ENCODE measurements at places on chromosomes 16 and 17.

DNA sequence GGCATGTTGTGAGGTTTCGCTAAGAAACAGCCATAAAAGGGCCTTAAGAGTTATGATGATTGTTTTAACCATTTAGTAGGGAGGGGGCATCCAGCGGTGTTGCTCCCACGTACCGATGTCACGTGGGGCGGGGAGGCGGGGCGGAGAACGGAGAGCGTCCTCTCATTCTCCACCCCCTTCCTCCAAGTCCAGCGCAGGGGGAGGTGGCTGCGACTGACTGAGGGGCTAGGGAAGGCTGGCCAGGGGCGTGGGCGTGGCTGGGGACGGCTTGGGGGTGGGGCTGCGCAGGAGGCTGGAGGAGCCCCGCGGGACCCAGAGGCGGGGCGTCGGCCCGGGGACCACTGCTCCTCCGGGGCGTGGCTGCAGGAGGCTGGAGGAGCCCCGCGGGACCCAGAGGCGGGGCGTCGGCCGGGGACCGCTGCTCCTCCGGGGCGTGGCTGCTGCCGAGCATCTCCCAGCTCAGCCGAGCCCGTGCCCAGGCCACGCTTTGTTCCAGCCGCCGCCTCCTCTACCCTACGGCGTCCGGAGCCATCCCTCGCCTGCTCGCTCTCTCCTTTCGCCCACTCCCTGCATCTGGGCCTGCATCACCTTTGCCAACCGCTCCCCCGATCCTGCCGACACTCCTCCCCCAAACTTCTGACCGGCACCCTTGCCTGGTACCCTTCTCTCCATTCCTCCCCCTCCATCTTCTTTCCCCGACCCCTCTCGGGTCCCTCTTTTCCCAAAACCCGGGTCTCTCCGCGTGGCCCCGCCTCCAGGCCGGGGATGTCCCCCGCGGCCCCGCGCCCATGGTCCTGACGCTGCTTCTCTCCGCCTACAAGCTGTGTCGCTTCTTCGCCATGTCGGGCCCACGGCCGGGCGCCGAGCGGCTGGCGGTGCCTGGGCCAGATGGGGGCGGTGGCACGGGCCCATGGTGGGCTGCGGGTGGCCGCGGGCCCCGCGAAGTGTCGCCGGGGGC lies at the start of gene SARM1:
Gene SARM1 (plus strand): TSS at position 450 of the 958 bp plus-strand sequence. CDS start 339 bp downstream, at position 789.
- peak; percentile 91 for DNase-seq

GRCh38 chr17:79997011-79997660 lies 38.5 kb downstream of the TBC1D16 start:
- peak; percentile 94 for DNase-seq

- DNase-seq: no peak
These were observed 12.3 kb downstream of the MEIOB start for GRCh38 chr16:1859650-1860049.

GRCh38 chr16:31074814-31075183 lies 577 bp downstream of the ZNF646 start:
- no peak for DNase-seq

DNA sequence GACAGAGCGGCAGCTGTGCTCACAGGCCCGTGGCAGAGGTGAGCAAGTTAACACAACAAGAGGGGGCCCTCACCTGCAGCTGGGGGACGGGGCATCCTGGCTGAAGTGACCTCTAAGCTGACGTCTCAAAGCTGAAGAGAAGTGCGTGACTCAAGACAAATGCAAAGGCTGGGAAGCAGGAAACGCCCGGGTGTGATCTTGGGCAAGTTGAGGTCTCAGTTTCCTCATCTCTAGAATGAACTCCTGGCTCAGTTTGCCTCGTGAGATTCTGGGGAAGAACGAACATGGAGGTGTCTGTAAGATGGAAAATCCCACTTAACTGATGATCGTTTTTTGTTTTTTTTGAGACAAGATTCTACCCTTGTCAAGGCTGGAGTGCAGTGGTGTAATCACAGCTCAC lies 40.1 kb upstream of the C1QL1 start:
- no peak for DNase-seq

DNA sequence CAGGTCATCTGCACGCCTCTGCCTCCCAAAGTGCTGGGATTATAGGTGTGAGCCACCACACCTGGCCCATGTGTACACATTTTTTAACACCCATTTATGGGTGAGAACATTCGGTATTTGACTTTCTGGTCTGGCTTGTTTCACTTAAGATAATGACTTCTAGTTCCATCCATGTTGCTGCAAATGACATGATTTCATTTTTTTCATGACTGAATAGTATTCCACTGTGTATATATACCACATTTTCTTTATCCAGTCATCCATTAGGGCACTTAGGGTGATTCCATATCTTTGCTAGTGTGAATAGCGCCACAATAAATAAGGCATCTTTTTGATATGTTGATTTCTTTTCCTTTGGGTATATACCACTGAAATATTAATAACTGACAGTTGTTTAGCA lies 5.6 kb downstream of the ALOX12B start:
- no peak for DNase-seq

GRCh38 chr16:84774810-84775209 lies 45.0 kb upstream of the CRISPLD2 start:
- no peak for DNase-seq

- DNase-seq: peak; percentile 21
These were observed 12.0 kb downstream of the PRR11 start for GRCh38 chr17:59167571-59168001.
